Bronchus fibroblast of lung (primary cell): ENCODE measurements at places on chromosomes 3 and 15. TPM values are rescaled to one million over a fixed set of nuclear protein-coding genes. Genes with fewer than 3 reads are reported as not detected.

The ZBTB47 gene
- total RNA-seq = 12.1 and 12.8 TPM in 2 replicates

The BSN gene
- total RNA-seq = 0.15 and 0.17 TPM in 2 replicates

The USP50 gene
- total RNA-seq = not detected in 2 replicates

The CSTA gene
- 1.0 TPM in 1 of 2 replicates, not detected in the other for total RNA-seq
